Activated CD4-positive, alpha-beta T cell treated with anti-CD3 and anti-CD28 coated beads, Interleukin-2, amount 10 ng/mL, durations not matched to agents 24 days and 14 days (primary cell): ENCODE measurements at places on chromosomes 16 and 17. TPM values are rescaled to one million over a fixed set of nuclear protein-coding genes. Genes with fewer than 3 reads are reported as not detected.

CDRT15L2 gene
- total RNA-seq, result not detected in 2 replicates

- no peak for DNase-seq
- H3K36me3 ChIP-seq, result peaks cover 3% of the 10 kb centered on the region
- H3K4me1 ChIP-seq, result peaks cover 13% of the 10 kb centered on the region
- no peak overlapping the region for H3K27ac ChIP-seq
- peak overlapping the region; percentile 30 for H3K4me3 ChIP-seq
Observed at GRCh38 chr17:382644-383533, 30.3 kb upstream of the RPH3AL start.

- peaks cover 30% of the 10 kb centered on the region for H3K4me1 ChIP-seq
- DNase-seq, result no peak
- H3K36me3 ChIP-seq, result peaks cover 56% of the 10 kb centered on the region
- H3K27ac ChIP-seq, result peak overlapping the region; percentile 70
- no peak overlapping the region for H3K4me3 ChIP-seq
Observed at GRCh38 chr16:84585886-84586285, 32.0 kb downstream of the COTL1 start.

- no peaks in the 10 kb centered on the region for H3K36me3 ChIP-seq
- no peak overlapping the region for H3K4me3 ChIP-seq
- peaks cover 4% of the 10 kb centered on the region for H3K4me1 ChIP-seq
- peak; percentile 94 for DNase-seq
- peaks cover 31% of the 10 kb centered on the region for H3K27me3 ChIP-seq
- no peak overlapping the region for H3K27ac ChIP-seq
Observed at GRCh38 chr16:711548-712320, 3.2 kb upstream of the METRN start.

TLCD2 gene
- 0.07 and 0.14 TPM in 2 replicates for total RNA-seq

GRCh38 chr17:40309031-40309948 is at the start of gene RARA:
Gene RARA, plus strand, starts transcription at chr17:40309180. Its CDS starts 22,039 bp downstream, at chr17:40331219.
- H3K4me1 ChIP-seq, result peaks cover 29% of the 10 kb centered on the region
- no peak within 1 kb of the TSS for H3K4me3 ChIP-seq
- no peaks in the 10 kb centered on the region for H3K27me3 ChIP-seq
- no peak within 1 kb of the TSS for H3K27ac ChIP-seq
- H3K36me3 ChIP-seq, result peaks cover 4% of the 10 kb centered on the region

- no peak overlapping the region for H3K4me3 ChIP-seq
- DNase-seq, result no peak
- H3K36me3 ChIP-seq, result peaks cover 72% of the 10 kb centered on the region
- no peak overlapping the region for H3K27ac ChIP-seq
- H3K4me1 ChIP-seq, result peaks cover 26% of the 10 kb centered on the region
Observed at GRCh38 chr17:40129498-40129897, 7.7 kb downstream of the MSL1 start.

GRCh38 chr17:66579556-66579955 is 255.4 kb upstream of the CACNG5 start:
- H3K4me1 ChIP-seq, result peaks cover 21% of the 10 kb centered on the region
- no peak overlapping the region for H3K4me3 ChIP-seq
- H3K36me3 ChIP-seq, result peaks cover 43% of the 10 kb centered on the region

- H3K36me3 ChIP-seq, result no peaks in the 10 kb centered on the region
- peaks cover 8% of the 10 kb centered on the region for H3K27me3 ChIP-seq
- peaks cover 33% of the 10 kb centered on the region for H3K4me1 ChIP-seq
- H3K4me3 ChIP-seq, result no peak overlapping the region
Observed at GRCh38 chr17:30336369-30337171, 2.7 kb upstream of the TMIGD1 start.

NOG gene
- 0.09 and 0.21 TPM in 2 replicates for total RNA-seq

EVPL gene
- total RNA-seq, result 0.09 and 0.17 TPM in 2 replicates

DNA sequence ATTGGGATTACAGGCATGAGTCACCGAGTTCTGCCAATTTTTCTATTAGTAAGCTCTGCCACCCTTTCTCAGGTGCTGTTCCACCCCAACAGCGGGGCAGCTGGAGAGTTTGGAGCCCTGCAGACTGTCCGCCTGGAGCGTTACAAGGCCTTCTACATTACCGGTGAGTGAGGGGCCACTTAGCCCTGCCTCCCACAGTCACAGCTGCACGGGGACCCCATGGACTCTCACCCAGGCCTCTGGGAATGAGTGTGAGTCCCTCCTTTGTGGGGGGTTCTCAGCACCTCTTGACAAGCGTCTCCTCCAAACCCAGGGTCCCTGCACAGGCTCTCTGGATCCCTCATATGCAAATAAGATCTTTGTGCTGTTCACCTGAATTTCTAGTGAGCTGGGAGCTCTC is 56.0 kb downstream of the WIPI1 start:
- peaks cover 33% of the 10 kb centered on the region for H3K4me1 ChIP-seq
- no peak overlapping the region for H3K4me3 ChIP-seq
- no peak for DNase-seq

DNA sequence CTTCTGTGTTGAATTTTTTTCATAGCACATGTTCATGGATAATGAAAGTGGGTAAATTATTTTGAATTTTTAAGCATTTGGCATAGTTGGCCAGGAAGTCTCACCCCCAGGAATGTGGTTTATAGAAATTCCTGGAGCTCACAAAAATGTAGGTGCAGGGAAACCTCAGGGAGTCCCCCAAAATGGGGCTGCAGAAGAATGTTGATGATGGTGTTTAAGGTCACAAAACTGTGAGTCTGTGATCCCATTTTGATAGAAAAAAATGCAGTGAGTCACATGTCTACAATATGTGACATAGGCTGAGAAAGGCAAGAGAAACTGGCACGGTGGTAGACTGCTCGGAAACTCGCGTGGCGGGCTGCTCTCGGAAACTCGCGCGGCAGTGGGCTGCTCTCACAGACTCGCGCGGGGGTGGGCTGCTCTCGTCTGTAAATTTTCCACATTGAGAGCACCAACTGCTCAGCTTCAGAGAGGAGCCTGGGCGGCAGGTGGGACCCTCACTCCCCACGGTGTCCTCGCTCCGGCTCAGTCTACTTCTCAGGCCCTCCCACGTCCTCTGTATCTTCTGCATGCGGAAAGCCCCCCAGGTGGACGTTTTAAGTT is 18.7 kb upstream of the MC1R start:
- H3K27me3 ChIP-seq, result no peaks in the 10 kb centered on the region
- DNase-seq, result no peak
- no peak overlapping the region for H3K4me3 ChIP-seq
- H3K36me3 ChIP-seq, result peaks cover 39% of the 10 kb centered on the region

DNA sequence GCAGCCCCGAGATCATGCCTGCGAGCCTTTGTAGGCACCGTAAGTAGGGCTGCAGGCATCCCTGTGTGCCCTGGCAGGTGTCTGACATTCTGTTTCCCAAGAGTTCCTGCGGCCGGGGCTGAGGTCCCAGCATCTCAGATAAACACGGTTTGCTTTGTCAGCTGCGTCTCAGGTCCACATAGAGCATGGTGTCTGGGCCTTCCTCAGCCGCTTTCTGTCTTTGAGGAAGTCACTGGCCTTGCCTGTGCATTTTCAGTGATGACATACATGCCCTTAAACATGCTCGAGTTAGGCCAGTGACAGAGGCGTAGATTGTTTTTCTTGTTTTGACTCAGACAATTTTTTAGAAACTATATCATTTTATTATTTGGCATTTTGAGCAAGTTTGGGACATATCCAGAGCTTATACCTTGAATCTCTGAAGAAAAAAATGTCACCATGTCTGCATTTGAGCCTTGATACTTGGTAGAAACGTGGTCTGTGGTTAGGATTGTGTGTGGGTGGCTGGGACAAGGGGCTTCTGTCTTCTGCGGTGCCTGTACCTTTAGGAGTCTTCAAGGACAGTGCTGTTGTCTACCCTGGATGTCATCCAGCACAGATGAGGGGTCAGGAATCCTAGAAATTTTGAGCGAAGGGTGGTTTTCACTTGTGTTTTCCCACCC is 105.8 kb downstream of the SNX29 start:
- peak overlapping the region; percentile 83 for H3K27ac ChIP-seq
- peak overlapping the region; percentile 11 for H3K4me3 ChIP-seq
- peaks cover 6% of the 10 kb centered on the region for H3K36me3 ChIP-seq
- peak; percentile 65 for DNase-seq
- peaks cover 44% of the 10 kb centered on the region for H3K4me1 ChIP-seq

DNA sequence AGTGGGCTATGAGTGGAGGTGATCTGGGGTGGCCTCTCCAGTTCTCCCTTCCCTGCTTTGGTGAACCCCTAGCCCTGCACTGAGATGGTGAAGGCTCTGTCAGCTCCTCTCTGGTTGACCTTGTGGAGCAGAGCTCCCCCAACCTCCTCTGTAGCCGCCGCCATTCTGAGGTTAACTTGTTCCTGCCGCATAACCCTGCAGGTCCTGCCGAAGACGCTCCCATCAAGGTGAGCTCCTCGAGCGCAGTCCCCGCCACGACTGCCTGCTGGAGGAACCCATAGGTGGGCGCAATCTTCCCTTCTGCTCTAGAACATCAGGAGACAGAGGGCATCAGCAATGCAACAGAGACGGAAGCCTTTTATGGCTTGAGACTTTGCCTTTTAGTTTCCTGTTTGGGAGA is 15.2 kb upstream of the SLC47A2 start:
- no peaks in the 10 kb centered on the region for H3K4me1 ChIP-seq
- H3K27me3 ChIP-seq, result no peaks in the 10 kb centered on the region
- H3K27ac ChIP-seq, result no peak overlapping the region
- no peak overlapping the region for H3K4me3 ChIP-seq
- no peak for DNase-seq

ZFHX3 gene
- total RNA-seq, result 0.49 and 0.88 TPM in 2 replicates

DNA sequence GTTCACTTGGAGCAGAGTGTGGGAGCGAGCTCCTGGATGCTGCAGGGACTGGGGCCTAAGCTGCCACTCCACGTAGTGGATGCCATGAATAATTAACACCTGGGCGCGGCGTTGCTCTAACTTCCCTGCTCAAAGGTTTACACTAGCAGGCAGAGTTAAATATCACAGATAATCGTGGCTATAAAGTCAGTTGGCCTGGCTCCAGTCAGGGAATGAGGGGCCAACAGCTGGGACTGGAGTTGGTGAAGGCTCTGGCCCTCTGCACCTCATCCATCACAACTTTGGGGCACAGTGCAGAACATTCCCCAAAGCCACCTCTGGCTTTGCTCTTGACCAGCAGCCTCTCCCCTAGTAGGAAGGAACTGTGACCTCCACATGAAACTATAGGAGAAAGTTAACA is 10.9 kb downstream of the HOXB4 start:
- peaks cover 28% of the 10 kb centered on the region for H3K27me3 ChIP-seq
- H3K4me3 ChIP-seq, result no peak overlapping the region
- DNase-seq, result no peak
- H3K36me3 ChIP-seq, result peaks cover 18% of the 10 kb centered on the region

DNA sequence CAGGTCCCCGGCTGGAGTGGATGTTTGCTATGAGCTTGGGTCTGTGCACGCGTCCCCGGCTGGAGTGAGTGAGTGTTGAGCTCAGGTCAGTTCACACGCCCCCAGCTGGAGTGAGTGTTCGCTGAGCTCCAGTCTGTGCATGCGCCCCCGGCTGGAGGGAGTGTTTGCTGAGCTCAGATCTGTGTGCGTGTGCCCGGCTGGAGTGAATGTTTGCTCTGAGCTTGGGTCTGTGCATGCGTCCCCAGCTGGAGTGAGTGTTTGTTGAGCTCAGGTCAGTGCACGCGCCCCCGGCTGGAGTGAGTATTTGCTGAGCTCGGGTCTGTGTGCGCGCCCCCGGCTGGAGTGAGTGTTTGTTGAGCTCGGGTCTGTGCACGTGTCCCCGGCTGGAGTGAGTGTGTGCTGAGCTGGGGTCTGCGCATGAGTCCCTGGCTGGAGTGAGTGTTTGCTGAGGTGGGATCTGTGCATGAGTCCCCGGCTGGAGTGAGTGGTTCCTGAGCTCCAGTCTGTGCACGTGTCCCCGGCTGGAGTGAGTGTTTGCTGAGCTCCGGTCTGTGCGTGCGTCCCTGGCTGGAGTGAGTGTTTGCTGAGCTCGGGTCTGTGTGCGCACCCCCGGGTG is 284.2 kb downstream of the SNX29 start:
- H3K4me1 ChIP-seq, result no peaks in the 10 kb centered on the region
- H3K27me3 ChIP-seq, result no peaks in the 10 kb centered on the region
- DNase-seq, result no peak

DNA sequence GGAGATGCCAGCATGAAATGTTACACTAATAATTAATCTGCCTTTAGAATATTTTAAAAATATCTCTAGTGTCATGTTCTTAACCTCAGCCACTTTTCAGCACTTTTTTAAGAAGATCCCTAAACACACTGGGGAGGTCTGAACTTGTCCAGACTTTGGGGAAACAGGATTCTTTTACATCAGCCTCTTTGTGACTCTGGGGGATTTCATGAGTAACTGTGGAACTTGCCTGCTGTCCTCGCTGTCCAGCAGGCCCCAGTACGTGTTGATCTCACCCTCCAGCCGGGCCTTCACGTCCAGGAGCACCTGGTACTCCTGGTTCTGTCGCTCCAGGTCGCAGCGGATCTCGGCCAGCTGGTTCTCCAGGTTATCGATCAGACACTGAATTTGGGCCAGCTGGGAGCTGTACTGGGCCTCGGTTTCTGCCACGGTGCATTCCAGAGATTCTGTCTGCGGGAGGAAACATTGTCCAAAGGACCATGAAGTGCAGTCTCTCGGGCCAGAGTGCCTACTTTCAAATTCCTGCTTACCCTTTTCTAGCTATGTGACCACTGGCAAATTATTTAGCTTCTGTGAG is 5.5 kb downstream of the KRT40 start:
- peaks cover 12% of the 10 kb centered on the region for H3K27me3 ChIP-seq
- no peaks in the 10 kb centered on the region for H3K36me3 ChIP-seq
- no peaks in the 10 kb centered on the region for H3K4me1 ChIP-seq
- no peak overlapping the region for H3K27ac ChIP-seq

GRCh38 chr17:8922928-8923327 is 42.6 kb downstream of the PIK3R5 start:
- peaks cover 10% of the 10 kb centered on the region for H3K4me1 ChIP-seq
- DNase-seq, result no peak
- H3K36me3 ChIP-seq, result peaks cover 50% of the 10 kb centered on the region
- H3K27me3 ChIP-seq, result no peaks in the 10 kb centered on the region

SLC47A1 gene
- not detected in 2 replicates for total RNA-seq

GRCh38 chr17:19408346-19408710 is 2.7 kb upstream of the RNF112 start:
- no peak overlapping the region for H3K4me3 ChIP-seq
- peaks cover 7% of the 10 kb centered on the region for H3K27me3 ChIP-seq
- no peaks in the 10 kb centered on the region for H3K4me1 ChIP-seq
- no peak for DNase-seq
